Aortic smooth muscle cell (primary cell): ENCODE measurements at places on chromosomes 7 and 10. TPM values are rescaled to one million over a fixed set of nuclear protein-coding genes. Genes with fewer than 3 reads are reported as not detected.

NME8 gene
- not detected in 2 replicates for total RNA-seq

ASAH2 gene
- 0.25 and 0.26 TPM in 2 replicates for total RNA-seq

LRRC17 gene
- total RNA-seq, result 105 and 207 TPM in 2 replicates

CRPPA gene
- total RNA-seq, result 2.0 and 2.7 TPM in 2 replicates

PAX4 gene
- not detected in 2 replicates for total RNA-seq

NYAP1 gene
- total RNA-seq, result 0.13 and 0.19 TPM in 2 replicates

DEPP1 gene
- total RNA-seq, result 36.6 and 79.2 TPM in 2 replicates

TBX20 gene
- total RNA-seq, result 7.5 and 12.0 TPM in 2 replicates

ZPBP gene
- not detected in 2 replicates for total RNA-seq

MACC1 gene
- under 0.01 and 0.06 TPM in 2 replicates for total RNA-seq

ZC3HAV1L gene
- 2.6 and 3.8 TPM in 2 replicates for total RNA-seq

AQP1 gene
- 127 and 148 TPM in 2 replicates for total RNA-seq

NUDT13 gene
- 1.3 and 2.0 TPM in 2 replicates for total RNA-seq

IRF5 gene
- total RNA-seq, result under 0.01 TPM in 1 of 2 replicates, not detected in the other

TSPAN13 gene
- 1.6 and 1.8 TPM in 2 replicates for total RNA-seq

GPR15LG gene
- not detected in 2 replicates for total RNA-seq

PON1 gene
- total RNA-seq, result not detected in 2 replicates
